Prostate gland (tissue), 2 donors: ENCODE measurements at places on chromosomes 13 and 19. TPM values are rescaled to one million over a fixed set of nuclear protein-coding genes. Genes with fewer than 3 reads are reported as not detected.

DNA sequence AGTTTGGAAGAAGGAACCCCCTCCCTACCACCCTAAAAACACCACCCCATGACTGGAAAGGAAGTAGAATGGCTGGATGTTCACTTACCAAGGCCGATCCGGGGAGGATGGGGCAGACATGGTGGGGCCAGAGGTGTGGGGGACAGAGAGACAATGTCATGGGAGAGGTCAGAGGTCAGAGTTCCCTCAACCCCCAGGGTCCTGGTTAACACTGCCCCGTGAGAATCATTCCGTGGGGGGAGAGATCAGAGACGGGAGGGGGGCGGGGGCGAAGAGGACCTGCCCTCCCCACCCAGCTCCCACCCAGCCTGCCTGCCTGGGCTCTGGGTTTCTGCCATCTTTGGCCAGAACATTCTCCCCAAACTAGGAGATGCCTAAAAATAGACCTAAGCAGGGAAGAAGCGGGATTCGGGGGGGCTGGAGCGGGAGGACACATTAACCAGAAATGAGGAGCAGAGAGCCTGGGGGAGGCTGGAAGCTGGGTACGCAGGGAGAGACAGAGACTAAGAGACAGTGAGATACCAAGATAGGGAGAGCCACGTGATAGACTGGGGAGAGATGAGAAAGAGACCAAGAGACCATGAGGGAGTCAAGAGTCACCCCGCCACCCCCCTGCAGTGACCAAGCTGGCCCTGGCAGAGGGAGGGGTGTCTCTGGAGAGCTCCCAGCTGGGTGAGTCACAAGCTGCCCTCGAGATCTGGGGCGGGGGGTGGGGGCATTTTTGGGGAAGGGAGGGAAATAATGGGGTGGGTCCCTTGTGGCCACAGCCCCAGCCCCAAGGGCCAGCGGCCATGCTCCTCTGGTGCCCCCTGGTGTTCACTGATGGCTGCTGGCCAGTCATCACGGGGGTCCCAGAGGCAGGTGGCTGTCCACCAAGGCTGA lies 6.1 kb upstream of the KANK2 start:
- DNase-seq, result peak; percentile 34

GRCh38 chr19:2460245-2460644 lies 3.5 kb upstream of the LMNB2 start:
- no peak for DNase-seq

DNA sequence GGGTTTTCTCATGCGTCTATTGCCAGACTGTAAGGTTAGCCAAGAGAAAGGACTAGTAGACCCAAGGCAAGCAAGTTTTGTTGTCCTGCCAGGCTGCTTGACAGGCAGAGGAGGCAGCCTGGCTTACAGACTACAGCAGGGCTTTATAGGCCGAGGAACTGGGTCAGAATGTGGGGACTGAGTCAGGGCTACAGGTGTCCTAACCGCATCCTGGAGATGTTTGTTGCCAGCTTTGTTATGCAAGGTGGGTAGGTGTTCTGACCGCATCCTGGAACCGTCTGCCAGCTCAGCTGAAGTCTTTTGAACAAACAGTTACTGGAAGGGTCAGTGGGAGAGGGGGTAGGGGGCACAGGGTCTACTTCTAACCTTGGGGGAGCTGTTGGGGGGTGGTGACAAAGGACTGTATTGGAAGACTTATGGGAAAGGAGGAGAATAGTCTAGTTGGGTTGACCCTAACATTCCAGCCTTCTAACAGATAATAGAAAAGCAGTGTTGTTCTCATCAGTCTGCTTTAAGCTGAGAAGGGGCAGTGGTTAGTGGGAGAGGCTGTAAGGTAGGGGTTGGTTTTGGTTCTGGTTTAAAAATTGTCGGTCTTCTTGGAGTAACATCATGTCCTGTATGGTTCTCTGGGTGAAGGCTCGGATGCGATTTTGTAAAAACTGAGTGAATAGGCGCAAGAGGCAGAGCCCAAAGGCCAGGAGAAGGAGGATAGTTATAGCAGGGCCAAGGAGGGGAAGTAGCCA lies 913.8 kb upstream of the SLITRK5 start:
- DNase-seq, result no peak

DNA sequence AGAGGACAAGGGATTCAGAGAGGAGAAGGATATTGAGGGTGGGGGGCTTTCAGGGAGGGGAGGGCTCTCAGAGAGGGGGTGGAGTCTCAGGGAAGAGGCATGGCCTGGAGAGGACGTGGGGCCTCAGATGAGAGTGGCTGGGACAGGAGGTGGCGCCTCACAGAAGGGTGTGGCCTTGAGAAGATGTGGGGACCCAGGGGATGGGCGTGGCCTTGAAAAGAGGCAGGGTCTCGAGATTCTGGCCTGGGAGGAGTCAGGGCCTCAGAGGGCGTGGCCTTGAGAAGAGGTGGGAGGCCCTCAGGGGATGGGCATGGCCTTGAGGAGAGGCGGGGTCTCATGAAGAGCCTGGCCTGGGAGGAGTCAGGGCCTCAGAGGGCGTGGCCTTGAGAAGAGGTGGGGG lies 23.7 kb upstream of the TNFSF14 start:
- DNase-seq, result no peak

Gene TMEM238
- 19.6 TPM for total RNA-seq

Gene SRRM5
- total RNA-seq, result 0.28 TPM

GRCh38 chr13:111049791-111050538 lies 65.1 kb upstream of the ARHGEF7 start:
- DNase-seq, result peak; percentile 23

- no peak for DNase-seq
Measured at GRCh38 chr13:26036383-26036782, 15.4 kb downstream of the SHISA2 start.

Gene STRN4
- total RNA-seq, result 80.7 TPM

Gene KLK14
- total RNA-seq, result 4.2 TPM

- DNase-seq, result no peak
Measured at GRCh38 chr13:97003071-97003470, 8.8 kb upstream of the OXGR1 start.

GRCh38 chr13:78997902-78998629 lies 339.1 kb upstream of the OBI1 start:
- DNase-seq, result no peak

GRCh38 chr13:33728271-33729037 lies 89.5 kb upstream of the RFC3 start:
- no peak for DNase-seq

GRCh38 chr19:13152974-13153568 lies 2.9 kb downstream of the IER2 start:
- DNase-seq, result peak; percentile 95

GRCh38 chr19:46014941-46015686 lies 7.7 kb downstream of the PGLYRP1 start:
- DNase-seq, result peak; percentile 74

DNA sequence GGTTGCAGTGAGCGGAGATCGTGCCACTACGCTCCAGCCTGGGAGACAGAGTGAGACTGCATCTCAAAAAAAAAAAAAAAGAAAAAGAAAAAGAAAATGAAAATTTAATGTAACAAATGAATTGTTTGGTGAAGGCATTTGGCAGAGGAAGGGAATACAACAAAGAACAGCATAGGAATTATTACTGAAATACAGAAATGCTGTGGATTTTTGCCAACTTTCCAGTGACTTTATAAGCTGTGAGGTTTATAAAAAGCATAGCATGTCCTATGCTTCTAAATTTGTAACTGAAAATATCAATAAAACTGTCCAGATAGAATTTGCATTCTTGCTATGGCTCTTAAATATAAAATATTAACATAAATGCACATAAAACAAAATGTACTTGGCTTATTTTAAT lies 112.9 kb upstream of the IRS2 start:
- no peak for DNase-seq

DNA sequence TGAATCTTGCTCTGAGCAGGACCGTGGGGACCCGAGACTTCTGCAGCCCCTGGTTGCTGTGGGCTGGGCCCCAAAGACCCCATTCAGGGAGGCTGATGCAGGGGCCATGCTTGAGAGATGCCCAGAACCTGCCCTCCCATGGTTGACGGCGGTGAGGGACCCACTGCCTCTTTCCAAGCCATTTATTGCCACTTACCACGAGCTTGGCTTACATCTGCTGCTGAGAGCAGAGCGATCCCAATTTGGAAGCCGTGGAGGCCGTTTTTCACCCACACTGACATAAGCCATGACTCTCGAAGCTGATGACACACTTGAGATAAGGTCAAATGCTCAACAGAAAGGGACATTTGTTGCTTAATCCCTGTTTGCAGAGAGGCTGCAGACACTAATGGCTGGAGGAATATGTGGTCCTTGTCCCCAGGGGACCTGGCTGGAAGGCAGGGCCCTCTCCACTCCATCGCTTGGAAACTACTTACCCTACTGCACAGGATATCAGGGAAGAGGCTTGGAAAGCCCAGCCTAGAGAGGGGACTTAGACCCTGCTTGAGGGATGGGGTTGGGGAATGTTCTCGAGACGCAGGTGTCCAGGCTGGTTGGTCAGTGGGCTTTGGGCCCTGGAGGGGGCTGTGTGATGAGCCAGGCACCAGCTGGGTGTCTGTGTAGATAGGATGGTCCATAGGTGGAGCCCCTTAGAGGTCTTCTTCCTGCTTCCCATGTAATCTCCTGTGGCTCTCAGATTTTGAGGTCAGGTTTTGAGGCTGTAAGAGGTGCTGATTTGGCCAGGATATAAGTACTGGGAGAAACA lies 15.3 kb downstream of the ZNF536 start:
- DNase-seq, result no peak

DNA sequence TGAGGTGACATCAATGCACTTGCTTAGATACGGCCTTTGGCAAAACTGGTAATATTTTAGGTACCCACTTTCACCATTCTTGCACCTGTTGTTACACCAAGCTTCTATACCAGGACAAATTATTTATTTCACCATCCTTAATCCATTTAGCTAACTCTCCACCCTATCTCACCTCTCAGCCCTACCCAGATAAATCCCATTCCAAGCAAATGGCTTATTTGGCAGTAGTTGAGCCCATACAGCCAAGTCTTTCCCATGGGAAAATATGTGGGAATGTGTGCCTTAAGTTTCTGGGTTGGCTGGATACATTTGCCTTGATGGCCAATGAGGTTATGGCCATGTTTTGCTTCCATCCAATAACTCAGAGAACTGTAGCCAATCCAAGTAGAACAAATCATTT lies 551.9 kb downstream of the GPC6 start:
- DNase-seq, result no peak

Gene LMTK3
- total RNA-seq, result 7.4 TPM

DNA sequence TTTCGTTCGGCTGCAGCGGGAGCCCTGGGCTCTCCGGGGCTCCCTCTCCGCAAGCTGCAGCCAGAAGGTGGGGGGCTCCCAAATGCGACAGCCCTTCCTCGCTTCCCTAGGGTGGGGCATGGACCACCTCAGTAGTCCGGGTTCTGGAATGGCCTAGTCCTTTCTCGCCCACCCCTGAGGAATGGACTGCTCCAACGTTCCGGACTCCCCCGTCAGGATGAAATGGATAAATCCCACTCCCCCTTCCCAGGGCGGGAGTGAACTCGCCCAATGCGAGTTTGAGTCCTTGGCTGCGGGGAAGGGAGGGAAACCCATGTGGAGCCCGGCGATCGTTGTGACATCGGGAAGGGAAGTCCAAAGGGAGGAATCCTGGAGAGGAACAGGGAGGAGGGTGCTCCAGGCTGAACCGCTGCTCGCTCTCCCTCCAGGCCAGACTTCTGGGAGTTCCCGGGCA lies 5.5 kb downstream of the HRC start:
- DNase-seq, result peak; percentile 43

GRCh38 chr19:1248139-1248785 lies at the start of gene MIDN:
TSS of gene MIDN (plus strand) at chr19:1248583. CDS start at chr19:1250297, 1,714 bp downstream.
- peak; percentile 79 for DNase-seq

Gene ZNF285
- total RNA-seq, result 2.3 TPM

DNA sequence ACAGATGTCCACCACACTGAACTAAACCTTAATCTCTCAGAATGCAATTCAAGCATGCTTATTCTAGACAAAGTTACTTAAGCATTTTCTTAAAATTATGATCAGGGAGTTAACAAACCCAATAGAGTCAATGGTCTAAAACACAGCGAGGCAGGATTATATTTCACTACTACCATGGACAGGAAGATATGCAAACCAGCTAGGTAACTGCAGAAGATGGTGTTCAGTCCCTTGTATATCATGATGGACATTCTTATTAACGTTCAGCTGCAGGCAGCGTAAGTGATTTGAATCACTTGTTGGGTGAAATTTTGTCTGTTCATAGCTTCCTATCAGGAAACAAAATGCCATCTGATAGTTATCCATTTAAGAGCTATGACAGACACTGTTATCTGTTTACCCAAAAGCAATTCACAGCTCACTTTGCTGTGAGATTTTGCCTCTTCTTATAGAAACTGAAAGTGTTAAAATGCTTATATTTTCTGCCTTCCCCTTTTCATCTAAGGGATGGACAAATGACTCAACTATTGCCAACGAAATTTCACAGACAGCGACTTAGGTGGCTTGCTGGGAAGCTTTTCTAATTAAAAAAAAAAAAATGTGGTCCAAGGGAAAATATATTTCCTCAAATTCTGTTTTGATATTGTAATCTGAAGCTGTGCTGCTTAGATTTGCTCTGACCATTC lies 591.9 kb downstream of the DACH1 start:
- DNase-seq, result no peak

DNA sequence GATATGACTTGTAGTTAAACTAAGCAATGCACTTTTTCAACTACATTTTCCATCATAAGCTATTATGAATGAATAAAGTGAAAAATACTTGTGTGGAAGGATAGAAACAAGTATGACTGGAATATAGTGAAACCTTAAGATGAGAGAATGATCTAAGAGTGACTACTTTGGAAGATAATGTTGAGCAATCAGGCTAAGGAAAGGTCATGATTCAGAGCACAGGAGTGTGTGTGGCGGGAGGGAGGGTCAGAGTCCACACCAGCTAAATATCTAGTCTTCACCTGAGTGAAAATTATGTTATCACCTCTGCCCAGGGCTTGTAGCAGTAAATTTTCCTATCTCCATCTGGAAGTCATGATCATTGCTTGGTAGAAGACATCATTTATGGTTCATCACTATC lies 833.4 kb upstream of the ATXN8OS start:
- DNase-seq, result no peak

DNA sequence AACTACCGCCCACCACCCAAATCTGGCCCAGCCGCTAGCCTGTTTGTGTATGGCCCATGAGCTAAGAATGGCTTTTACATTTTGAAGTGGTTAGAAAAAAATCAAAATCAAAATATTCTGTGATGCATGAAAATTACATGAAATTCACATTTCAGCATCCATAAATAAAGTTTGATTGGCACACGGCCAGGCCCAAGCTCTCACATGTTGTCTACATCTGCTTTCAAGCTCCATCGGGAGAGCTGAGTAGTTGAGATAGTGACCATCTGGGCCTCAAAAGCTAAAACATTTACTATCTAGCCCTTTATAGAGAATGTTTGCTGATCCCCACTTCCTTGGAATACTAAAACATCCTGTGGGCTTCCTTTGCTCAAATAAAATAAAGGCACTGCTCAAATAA lies 14.5 kb downstream of the RFX2 start:
- no peak for DNase-seq

- no peak for DNase-seq
Measured at GRCh38 chr19:34997071-34997617, 3.0 kb upstream of the GRAMD1A start.

Gene MYPOP
- total RNA-seq, result 9.1 TPM

DNA sequence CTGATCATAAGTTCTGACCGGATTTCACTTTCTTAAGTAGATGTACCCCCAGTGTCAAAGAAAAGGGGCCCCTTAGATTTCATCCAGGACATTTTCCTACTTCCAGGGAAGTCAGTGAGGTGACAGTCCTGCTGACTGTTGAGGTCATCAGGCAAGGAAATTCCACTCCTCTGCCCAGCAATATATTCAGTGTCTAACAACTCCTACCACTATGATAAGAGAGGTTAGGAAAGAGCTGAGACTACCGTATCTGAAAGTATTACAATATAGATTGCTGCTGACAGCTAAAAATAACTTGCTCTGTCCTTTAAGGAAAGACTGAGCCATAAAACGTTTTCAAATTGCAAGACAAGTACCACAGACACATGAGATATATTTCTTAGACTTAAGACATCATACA lies 325.1 kb downstream of the EFNB2 start:
- no peak for DNase-seq

Gene GAS6
- total RNA-seq, result 432 TPM
